GM04504 (cell line): ENCODE measurements at places on chromosomes 4 and X.
A peak's percentile ranks its signal among the peaks of the same experiment; 100 is the strongest.

DNA sequence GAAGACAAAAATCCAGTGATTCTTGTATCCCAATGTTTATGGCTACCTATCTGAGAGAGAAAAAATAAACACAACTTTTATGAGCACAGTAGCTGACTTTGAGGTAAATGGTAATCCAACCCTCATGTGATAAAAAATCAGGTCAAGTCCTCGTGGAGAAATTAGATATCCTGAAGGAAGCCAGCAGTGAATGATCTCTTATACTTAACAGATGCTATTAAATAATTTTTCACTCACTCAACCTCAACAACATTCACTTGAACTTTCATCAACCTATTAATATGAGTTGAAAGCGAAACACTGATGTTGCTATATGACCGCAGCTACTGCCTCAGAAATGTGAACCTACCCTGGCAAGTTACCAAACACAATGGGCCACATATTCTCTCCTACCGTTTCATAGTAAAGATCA is 105.4 kb downstream of the GPC3 start:
- no peak for DNase-seq

GRCh38 chr4:77074381-77074831 is 1.4 kb downstream of the CCNI start:
- no peak for DNase-seq

GRCh38 chr4:86543560-86544309 is 50.4 kb upstream of the PTPN13 start:
- no peak for DNase-seq

GRCh38 chr4:62970846-62971245 is 1438.4 kb downstream of the TECRL start:
- no peak for DNase-seq

GRCh38 chrX:22952010-22952409 is 47.8 kb upstream of the DDX53 start:
- DNase-seq: no peak

DNA sequence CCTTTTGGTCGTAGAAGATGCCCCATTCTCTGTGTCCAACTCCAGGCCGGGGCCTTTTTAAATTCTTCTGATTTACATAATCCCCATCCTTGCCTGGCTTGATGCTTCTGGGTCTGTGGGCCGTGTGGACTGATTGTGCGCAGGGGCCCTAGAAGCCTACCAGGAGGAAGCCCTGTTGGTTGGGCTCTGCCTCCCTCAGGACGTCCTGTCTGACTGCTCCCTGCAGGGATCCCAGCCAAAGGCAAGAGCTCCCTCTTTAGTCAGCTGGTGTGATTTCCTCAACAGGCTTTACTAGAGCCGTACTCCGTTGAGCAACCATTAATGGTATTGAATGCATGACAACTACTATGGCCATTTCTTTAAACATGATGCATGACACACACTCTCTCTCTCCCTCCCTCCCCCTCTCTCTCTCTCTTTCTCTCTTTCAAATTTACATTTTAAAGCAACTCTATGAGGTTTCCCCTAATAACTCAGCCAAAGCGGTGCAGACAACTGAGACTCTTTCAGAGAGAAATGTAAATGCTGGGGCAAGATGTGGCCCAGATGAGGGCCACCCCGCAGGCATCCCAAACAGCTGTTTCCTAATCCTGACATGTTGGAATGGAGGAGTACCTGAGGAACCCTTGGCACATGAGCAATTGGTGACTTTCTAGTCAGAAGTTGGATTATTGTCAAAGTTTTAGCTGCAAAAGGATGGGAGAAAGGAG is 117.3 kb downstream of the DRD5 start:
- DNase-seq: no peak

- no peak for DNase-seq
Measured at GRCh38 chrX:3550160-3550751, 163.2 kb downstream of the PRKX start.

- no peak for DNase-seq
Measured at GRCh38 chrX:140505421-140506337, 810 bp upstream of the SOX3 start.

DNA sequence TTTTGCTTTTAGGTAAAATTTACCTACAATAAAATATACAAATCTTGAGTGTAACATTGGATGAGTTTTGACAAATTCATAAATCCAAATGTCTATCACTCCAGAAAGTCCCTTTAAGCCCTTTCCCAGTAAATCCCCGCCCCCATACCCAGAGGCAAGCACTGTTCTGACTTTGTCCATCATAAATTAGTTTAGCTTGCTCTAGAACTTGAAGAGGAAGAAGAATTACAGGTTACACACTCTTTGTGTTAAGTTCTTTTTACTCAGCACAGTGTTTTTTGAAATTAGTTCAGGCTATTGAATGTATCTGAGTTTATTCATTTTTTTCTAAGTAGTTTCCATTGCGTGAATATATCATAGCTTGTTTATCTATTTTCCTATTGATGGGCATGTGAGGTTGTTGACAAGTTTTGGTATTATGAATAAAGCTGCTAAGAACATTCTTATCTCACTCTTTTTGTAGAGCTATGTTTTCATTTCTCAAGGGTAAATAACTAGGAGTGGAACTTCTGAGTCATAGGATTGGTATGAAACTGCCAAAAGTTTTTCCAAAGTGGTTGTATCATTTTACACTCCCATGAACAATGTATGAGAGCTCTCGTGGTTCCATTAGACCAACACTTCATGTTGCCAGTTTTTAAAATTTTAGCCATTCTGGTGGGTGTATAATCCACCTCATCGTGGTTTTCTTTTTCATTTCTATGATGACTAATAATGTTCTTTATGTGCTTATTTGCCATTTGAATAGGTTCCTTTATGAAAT is 22.4 kb upstream of the HPSE start:
- DNase-seq: peak; percentile 66

- DNase-seq: peak; percentile 52
Measured at GRCh38 chrX:13489454-13489853, 79.9 kb upstream of the EGFL6 start.

- no peak for DNase-seq
Measured at GRCh38 chrX:47664737-47665136, 5.8 kb upstream of the UXT start.
